Small intestine (tissue), 16 donors: ENCODE measurements at places on chromosomes 5 and 9. TPM values are rescaled to one million over a fixed set of nuclear protein-coding genes. Genes with fewer than 3 reads are reported as not detected.

FCN1 gene
- 0.94 TPM for polyA plus RNA-seq

BAAT gene
- polyA plus RNA-seq = not detected

RIMOC1 gene
- polyA plus RNA-seq = 20.5 TPM

SHISAL2B gene
- not detected for polyA plus RNA-seq

CYSRT1 gene
- 70.0 TPM for polyA plus RNA-seq

DNA sequence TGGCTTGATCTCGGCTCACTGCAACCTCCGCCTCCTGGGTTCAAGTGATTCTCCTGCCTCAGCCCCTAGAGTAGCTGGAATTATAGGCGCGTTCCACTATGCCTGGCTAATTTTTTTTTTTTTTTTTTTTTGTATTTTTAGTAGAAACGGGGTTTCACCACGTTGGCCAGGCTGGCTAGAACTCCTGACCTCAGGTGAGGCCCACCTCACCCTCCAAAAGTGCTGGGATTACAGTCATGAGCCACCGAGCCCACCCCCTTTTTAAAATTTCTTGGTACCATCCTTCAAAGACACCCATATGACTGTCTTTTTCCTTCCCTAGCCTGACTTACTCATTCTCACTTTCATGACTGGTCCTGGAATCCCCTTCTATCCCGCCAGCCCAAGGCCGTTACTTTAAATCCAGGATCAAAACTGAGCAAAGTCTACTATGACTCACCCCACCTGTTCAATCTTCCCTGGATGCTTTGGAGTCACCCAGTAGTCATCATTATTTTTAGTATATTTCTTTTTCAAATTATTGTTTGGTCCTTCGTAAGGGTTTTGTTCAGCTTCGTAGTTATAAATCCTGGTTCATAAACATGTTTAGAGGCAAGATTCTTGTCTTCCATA is 1.2 kb upstream of the TBCA start:
- DNase-seq = peak; percentile 41
